Omental fat pad (tissue), 4 donors: ENCODE measurements at places on chromosomes 12 and 14. TPM values are rescaled to one million over a fixed set of nuclear protein-coding genes. Genes with fewer than 3 reads are reported as not detected.

- no peak for DNase-seq
These were observed 91.5 kb upstream of the VASH1 start for GRCh38 chr14:76669770-76670169.

DNA sequence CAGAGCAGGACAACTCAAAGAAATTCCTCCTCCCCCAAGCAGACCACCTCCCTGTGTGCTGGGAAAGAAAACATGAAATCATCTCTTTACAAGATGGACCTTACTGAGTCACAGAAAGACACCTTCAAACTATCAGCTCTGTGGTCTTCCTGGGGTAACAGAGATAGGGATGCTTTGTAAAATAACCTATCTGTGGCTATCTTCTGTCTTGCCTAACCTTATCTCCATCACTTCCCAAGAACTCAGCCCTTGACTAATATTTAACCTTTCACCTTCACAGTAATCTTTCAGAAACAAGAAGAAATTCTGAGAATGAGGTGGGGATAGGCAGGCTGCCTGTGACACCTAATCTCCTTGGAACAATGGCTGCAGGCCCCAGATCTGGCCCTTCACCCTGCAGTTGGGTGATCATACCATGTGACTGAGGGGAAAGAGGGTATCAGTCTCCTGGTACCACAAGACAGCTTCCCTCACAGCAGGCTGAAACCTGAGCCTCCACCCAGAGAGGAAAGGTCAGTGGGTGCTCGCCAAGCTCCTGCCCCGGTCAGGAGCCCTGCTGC, 27.4 kb upstream of the CEBPE start:
- DNase-seq = no peak

Gene GLIPR1L2
- 0.82 TPM for total RNA-seq

Gene PPP2R5C
- 90.5 TPM for total RNA-seq

- no peak for DNase-seq
These were observed 199.0 kb downstream of the RAD51B start for GRCh38 chr14:68018598-68018997.

- no peak for DNase-seq
These were observed 14.7 kb downstream of the PRICKLE1 start for GRCh38 chr12:42574851-42575266.
